ENCODE measurements at places on chromosomes 7 and 10.

DNA sequence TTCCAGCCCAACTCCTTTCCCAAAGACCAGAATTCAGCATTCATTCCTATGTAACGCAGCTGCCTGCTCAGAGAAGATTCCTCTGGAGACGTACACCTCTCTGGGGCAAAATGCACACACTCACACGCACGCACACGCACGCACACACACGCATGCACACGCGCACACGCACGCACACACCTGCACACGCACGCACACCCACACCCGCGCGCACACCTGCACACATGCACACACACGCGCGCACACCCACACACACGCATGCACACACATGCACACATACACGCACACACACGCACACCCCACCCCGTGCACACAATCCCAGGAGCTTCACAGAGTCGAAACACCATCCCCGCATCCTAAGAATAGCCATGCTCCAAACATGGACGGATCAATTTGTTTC is 13.0 kb downstream of the MMD2 start:
- no peak for DNase-seq

DNA sequence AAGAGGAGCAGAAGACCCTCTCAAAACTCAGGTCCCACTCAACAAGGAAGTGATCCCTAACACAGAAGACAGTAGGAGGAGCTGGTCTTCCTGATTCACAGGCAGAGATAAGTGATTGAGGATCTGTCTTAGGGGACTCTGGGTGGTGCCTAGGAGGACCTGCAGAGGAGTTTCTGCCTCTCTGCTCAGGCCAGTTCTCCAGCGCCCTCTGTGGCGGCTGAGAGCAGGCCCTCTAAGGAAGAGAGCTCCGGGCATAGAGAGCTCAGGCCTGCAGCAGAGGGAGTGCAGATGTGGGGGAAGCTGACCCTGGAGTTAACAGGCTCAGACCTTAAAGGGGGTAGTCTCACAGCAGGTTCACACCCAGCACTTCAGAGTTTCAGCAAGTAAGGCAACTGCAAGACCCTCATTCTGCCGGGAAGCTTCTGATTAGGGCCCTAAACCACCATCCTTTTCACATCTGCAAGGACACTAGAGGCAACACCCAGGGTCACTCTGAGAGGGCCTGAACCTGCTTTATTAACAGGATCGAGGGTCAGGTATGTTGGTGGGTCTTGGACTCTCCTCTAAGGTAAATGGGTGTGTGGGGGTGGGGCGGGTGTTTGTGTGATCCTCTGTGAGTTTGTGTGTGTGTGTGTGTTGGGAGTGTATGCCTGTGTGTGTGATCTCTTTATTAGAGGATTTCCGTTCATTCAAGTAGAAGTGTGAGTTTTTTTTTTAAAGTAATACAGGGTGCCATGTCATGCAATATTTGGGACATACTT is 57.6 kb upstream of the TARP start:
- no peak for DNase-seq

- DNase-seq = no peak
These were observed 198.3 kb downstream of the WDR11 start for GRCh38 chr10:121049489-121049888.

- no peak for DNase-seq
These were observed 212.8 kb downstream of the MAD1L1 start for GRCh38 chr7:2019711-2020511.

- no peak for DNase-seq
These were observed 5.3 kb upstream of the TMEM139 start for GRCh38 chr7:143279186-143280098.

DNA sequence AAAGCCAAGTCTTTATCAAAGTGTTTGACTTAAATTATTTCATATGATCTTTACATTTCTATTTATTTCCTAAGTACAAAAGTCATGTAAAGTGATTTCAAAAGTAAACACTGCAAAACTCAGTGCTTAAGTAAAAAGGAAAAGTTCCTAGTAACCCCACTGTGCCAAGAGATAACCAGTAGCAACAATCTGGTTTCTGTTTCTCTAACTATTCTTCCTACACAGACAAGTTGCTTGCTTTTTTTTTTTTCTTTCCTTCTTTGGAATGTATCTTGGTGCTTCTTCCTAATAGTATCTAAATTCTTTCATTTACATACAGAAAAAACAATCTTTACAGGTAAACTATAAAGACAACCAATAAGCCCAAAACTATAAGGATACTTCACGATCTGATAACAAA is 3.1 kb downstream of the JCAD start:
- no peak for DNase-seq

DNA sequence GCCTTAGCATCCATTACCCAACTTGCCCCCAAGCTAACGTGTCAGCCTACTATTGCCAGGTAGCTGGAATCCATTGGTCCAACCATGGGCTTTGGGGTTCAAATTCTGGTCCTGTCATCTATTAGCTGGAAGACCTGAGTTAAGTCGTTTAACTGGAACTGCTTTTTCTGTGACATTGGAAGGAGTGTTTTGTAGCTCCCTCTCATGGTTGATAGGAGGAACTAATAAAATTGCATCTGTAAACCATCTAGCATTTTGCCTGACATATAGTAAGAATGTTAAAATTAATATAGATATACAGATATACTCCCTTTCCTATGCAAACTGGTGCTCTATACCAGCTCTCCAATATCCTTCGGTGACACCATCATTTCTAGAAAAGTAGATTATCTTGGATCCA is 23.8 kb upstream of the SLF2 start:
- DNase-seq = no peak

GRCh38 chr7:38686888-38687287 is 55.7 kb upstream of the AMPH start:
- no peak for DNase-seq

GRCh38 chr7:130777426-130777825 is 43.4 kb upstream of the KLF14 start:
- no peak for DNase-seq

DNA sequence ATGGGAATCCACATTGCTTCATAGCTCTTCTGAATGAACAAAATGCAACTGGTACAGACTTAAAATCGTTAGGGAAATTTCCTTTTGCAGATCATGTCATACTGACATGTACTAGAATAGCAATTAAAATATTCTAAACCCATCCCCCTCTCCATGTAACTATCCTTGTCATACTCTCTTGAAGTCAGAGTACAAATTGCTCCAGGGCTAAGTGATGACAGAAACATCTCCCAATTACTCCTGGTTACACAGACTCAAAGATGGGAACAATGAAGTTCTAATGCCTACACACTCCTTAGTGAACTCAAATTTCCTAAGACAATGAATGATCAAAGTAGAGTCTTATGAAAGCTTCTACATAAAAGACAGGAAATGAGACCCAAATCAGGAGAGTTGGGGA is 87.2 kb downstream of the PDE1C start:
- no peak for DNase-seq

- DNase-seq = no peak
These were observed 95.4 kb downstream of the TRIL start for GRCh38 chr7:28862595-28863272.

GRCh38 chr7:632831-633210 is 93.7 kb upstream of the DNAAF5 start:
- DNase-seq = no peak

- no peak for DNase-seq
These were observed 63.6 kb upstream of the IGFBP3 start for GRCh38 chr7:45984386-45985295.

GRCh38 chr10:122404576-122404975 is 30.1 kb downstream of the PLEKHA1 start:
- no peak for DNase-seq

- no peak for DNase-seq
These were observed 15.7 kb downstream of the LRRTM3 start for GRCh38 chr10:66941491-66941890.

GRCh38 chr10:91289305-91289704 is 68.8 kb downstream of the PCGF5 start:
- DNase-seq = no peak

- no peak for DNase-seq
These were observed 209.2 kb upstream of the FAM3C start for GRCh38 chr7:121605317-121605680.

DNA sequence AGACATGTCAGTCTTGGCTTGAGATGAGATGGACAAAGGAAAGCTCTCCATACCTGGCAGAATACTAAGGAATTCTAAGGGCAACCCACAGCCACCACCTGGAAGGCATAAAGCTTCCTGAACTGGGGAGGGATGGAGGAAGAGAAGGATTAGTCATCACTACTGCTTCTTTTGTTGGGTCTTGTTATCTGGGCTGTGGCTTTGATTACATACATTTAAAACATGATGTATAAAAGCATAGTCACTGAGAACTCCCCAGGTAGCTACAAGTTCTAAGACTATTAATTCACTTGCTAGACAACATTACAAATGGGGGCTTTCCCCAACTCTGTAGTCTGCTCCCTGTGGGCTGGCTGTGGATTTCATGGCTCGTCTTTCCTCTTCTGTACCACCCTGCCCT is 58.2 kb downstream of the RBM33 start:
- DNase-seq = no peak

GRCh38 chr7:36058020-36058592 is 94.9 kb upstream of the EEPD1 start:
- DNase-seq = no peak

GRCh38 chr7:132516042-132516840 is 60.0 kb downstream of the PLXNA4 start:
- no peak for DNase-seq

- DNase-seq = no peak
These were observed 105.2 kb downstream of the ADARB2 start for GRCh38 chr10:1632141-1632540.

GRCh38 chr7:30896783-30897637 is 14.6 kb upstream of the AQP1 start:
- no peak for DNase-seq

DNA sequence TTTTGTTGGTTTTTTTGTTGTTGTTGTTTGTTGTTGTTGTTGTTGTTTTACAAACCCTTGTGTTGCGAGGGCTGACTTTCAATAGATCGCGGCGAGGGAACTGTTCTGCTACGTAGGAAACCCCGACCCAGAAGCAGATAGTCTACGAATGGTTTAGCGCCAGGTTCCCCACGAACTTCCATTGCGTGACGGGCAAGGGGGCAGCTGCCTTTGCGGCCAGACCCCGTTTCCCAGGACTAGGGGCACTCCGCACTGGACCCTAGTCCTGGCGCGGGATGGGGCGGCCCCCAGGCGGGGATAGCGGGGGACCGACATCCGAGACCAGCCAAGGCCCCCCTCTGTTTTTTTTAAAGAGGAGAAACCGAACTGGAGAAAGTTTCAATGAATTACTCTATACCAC is 119.6 kb downstream of the LRRTM3 start:
- no peak for DNase-seq

DNA sequence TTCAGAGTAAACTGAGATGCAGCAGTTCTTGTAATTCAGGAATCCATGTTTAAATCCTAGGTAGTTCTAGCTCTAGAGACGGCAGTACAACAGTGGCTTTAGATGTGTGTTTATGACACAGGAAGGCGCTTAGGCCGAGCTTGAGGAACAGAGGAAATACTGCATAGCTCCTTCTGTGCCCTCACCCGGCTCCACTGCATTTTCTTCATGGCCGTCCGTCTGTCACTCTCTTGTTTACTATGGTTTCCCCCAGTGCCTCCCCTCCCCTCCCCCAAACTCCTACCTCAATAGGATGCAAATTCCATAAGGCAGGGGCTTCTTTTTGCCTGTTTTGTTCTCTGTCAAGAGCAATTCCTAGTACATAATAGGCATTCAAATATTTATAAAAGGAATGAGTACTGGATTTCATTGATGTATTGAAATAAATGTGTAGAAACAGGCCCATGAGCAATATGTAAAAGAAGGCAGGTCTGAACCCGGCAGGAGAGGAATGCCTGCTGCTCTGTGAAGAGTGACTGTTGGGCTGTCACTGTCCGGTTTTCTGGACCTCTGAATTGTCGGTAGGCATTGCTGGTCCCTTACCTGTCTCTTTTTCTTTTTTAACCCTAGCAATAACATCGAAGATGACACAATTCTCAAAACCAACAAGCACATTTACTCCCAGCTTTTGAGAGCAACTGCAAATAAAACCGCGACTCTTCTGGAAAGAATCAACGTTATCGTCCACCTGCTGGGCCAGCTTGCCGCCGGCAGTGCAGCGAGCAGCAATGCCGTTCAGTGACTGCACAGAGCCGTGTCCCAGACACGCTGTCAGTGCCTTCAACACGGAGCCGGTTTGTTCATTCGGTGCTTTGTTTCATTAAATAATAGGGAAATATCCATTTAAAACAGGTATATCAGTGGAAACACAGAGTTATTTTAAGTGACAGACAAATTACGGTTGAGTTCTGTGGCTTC is 12.7 kb downstream of the MMP21 start:
- no peak for DNase-seq

GRCh38 chr7:10632712-10633111 is 341.0 kb upstream of the PHF14 start:
- no peak for DNase-seq

DNA sequence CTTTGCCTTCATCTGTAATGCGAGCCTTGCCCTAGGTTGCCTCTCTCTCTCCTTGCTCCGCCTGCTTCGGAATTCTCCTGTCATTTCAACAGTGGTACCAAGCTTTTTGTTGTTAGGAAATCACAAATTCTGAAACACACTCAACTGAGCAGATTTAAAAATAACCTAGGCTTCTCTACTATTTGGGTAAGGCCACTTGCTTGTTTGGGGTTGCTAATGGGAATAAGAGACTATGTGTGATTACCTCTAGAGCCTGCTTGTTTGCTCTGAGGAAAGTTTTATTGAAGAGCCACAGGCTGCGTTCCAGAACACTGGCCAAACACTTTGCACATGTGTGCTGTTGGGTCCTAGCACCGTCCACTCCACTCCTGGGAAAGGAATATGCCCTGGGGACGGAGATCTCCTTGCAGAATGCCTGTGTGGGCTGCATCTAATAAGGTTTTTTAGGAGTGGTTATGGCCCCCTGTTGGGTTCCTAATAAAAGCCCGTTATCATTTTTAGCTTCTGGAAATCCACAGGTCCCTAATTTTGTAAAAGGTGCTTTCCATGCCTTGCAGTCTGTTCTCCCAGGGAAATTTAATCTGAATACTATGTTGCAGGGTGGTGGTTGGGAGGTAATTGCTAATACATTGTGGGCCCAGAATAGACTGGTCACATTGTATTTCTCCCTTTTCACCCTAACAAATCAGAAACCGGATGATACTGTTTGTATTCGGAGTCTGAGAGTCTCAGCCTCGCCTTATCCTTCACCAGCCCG is 68.7 kb upstream of the KLF6 start:
- DNase-seq = no peak

- no peak for DNase-seq
These were observed 35.5 kb downstream of the COA1 start for GRCh38 chr7:43693687-43694398.

- no peak for DNase-seq
These were observed 33.5 kb downstream of the FAM204A start for GRCh38 chr10:118308664-118309063.

DNA sequence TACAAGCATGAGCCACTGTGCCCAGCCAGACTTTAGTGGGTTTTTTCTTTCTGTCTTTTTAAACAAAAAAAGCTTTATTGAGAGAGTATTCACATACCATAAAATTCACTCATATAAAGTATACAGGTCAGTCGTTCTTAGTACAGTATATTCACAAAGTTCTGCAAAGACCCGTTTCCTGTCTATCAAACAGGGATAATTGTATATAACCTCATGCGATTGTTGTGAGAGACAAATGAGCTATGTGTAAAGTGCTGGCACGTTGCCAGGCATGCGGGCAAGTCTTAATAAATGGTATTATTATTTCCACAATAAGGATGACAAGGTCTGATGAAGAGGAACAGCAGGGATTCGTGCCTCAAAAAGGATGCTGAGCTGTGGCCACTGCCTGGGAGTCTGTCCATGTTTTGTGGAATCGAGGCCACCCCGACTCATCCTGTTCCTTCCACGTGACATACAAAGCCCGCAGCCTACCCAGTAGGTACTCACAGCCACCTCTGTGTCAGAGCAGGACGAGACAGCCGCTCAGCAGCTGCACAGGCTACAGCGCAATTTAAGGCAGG is 51.6 kb downstream of the SMKR1 start:
- no peak for DNase-seq

Measured in activated CD4-positive, CD25-positive, alpha-beta regulatory T cell treated with anti-CD3 and anti-CD28 coated beads, Interleukin-2, amount 50 U/mL, for 16 hours (primary cell).